T47D (cell line): ENCODE measurements at places on chromosomes 2 and 18.

DNA sequence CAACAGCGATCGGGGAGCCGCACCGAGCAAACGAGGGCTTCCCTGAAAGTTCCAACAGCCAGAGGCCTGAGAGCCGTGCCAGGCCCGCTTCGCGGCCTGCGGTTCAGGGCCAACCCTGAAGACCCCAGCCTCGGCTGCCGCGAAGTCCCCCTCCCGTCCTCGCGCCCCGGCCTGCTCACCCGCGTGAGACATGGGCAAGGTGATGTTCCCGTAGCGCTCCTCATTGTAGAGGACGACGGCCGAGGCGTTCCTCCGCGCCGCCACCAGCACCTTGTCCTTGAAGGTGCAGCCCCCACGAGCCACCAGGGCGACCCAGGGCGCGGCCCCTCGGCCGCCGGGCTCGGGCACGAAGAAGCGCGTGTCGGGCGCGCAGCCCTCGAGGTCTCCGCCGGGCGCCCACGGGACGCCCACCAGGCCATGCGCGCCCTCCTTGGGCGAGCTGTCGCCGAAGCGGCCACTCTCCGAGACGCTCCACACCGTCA lies 510 bp downstream of the RNF149 start:
- DNase-seq: no peak

DNA sequence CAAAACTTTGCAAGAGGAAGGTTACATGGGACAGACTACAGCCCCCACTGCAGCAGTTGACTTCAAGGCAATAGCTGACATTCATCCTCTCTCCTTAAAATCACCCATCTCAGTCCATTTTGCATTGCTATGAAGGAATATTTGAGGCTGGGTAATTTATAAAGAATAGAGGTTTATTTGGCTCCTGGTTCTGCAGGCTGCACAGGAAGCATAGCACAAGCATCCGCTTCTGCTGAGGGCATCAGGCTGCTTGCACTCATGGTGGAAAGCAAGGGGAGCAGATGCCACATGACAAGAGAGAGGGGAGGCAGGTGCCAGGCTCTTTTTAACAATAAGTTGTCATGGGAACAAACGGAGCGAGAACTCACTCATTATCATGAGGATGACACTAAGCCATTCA lies 646.0 kb downstream of the ZEB2 start:
- DNase-seq: no peak

GRCh38 chr18:32612651-32613050 lies 142.0 kb upstream of the GAREM1 start:
- DNase-seq: peak; percentile 64

DNA sequence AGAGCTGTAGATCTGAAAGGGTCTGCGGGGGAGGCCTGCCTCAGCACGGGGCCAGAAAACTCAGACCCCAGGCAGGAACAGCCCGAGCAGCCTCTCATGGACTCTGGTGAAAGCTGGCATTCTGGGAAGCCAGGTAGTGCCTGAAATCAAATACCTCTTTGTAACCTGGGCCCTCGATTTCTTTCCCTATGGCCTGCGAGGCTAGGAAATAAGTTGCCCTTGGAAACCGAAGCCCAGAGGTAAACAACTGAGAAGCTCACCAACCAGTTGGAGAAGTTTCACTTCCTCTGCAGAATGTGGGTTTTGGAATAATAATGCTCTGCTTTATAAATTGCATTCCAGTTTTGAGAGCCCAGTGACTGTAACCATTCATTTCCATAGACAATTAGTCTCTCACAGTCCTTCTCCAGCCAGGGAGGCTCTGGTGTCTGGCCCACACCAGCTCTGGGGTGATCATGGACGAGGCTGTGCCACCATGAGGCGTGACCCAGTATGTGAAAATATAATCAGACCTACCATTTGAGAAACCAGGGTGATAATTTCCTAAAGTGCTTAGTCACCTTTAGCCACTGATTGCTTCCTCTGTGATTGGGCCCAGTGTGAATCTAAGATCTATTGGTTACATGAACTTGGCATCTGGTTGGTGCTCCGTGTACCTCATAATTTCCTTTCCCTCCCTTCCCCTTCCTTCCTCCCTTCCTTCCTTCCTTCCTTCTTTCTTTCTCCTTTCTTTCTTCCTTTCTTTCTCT lies 133.1 kb upstream of the PELI1 start:
- DNase-seq: no peak

DNA sequence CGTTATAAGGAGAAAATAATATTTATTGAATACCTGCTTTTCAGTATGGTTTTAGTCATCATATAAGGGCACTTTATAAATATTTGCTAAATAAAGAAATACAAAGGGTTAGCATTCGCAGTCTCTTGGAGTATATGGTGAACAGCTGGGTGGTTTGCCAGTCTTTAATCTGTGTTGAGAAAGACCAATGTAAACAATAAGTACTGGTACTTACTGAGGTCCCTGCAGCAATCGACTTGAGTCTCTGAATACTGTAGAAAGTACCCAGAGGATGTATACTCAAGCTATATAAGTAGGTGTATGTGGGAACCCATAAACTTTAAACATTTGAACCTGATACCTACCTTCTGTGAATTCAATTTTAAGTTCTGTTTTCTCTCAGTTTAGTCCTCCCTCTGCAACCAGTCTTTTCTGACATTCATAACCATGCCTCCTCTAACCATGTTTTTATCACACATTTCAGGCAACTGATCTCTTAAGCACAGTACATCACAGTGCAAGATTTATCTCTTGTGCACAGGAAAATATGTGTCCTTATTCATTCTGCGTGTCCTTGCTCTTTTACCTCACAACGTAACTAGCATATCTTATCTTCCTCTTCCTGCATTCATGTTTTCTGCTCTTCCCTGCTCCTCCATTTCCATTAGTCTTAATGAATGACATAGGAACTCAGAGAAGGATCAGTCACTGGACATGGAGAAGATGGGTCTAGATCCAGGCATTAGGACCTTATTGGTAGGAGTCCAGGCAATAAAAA lies 21.7 kb downstream of the C18orf63 start:
- DNase-seq: no peak
